Activated CD4-positive, alpha-beta memory T cell treated with anti-CD3 and anti-CD28 coated beads, Interleukin-2, amount 10 ng/mL, durations not matched to agents 7 days and 5 days (primary cell): ENCODE measurements at places on chromosomes 12 and 14. TPM values are rescaled to one million over a fixed set of nuclear protein-coding genes. Genes with fewer than 3 reads are reported as not detected.

Gene SELPLG
- 289 TPM for total RNA-seq

Gene KRT72
- not detected for total RNA-seq

Gene SIX6
- total RNA-seq: not detected

Gene CBLN3
- 9.5 TPM for total RNA-seq

Gene PRB2
- total RNA-seq: not detected

Gene CLECL1
- 13.5 TPM for total RNA-seq

Gene CIROP
- total RNA-seq: not detected

Gene FAM90A1
- total RNA-seq: 0.20 TPM

Gene HCAR2
- total RNA-seq: not detected

Gene TSPAN19
- not detected for total RNA-seq

Gene CRACR2A
- 32.4 TPM for total RNA-seq

Gene REP15
- total RNA-seq: not detected

Gene MYO1H
- total RNA-seq: not detected

Gene SCNN1A
- total RNA-seq: 1.3 TPM

Gene SMIM10L1
- total RNA-seq: 8.3 TPM

Gene RAB5B
- total RNA-seq: 71.5 TPM

Gene MTERF2
- 5.5 TPM for total RNA-seq

Gene TTC9
- total RNA-seq: 14.7 TPM

Gene POTEG
- total RNA-seq: not detected

Gene TPH2
- total RNA-seq: not detected

Gene RTL1
- not detected for total RNA-seq

Gene CORO1C
- total RNA-seq: 30.9 TPM

Gene BCL2L14
- 13.0 TPM for total RNA-seq

Gene FAM177A1
- total RNA-seq: 51.4 TPM

Gene NKX2-8
- not detected for total RNA-seq

Gene LHX5
- not detected for total RNA-seq

Gene KRT4
- total RNA-seq: not detected

Gene TAS2R20
- 0.78 TPM for total RNA-seq

Gene APOLD1
- total RNA-seq: 9.2 TPM

Gene EML5
- 2.9 TPM for total RNA-seq

Gene RERG
- not detected for total RNA-seq

Gene HRK
- not detected for total RNA-seq

Gene LRP1-AS
- not detected for total RNA-seq

Gene GALNT9
- not detected for total RNA-seq

Gene SCARB1
- total RNA-seq: 5.8 TPM

Gene SMAGP
- 1.8 TPM for total RNA-seq

Gene OR10G3
- not detected for total RNA-seq

Gene PSME2
- 405 TPM for total RNA-seq

Gene DBX2
- not detected for total RNA-seq

Gene SERPINA10
- total RNA-seq: not detected

Gene KRT82
- total RNA-seq: not detected
